Activated CD8-positive, alpha-beta memory T cell treated with anti-CD3 and anti-CD28 coated beads, Interleukin-2, amount 50 U/mL, for 4 hours (primary cell): ENCODE measurements at places on chromosomes 11 and 22.

DNA sequence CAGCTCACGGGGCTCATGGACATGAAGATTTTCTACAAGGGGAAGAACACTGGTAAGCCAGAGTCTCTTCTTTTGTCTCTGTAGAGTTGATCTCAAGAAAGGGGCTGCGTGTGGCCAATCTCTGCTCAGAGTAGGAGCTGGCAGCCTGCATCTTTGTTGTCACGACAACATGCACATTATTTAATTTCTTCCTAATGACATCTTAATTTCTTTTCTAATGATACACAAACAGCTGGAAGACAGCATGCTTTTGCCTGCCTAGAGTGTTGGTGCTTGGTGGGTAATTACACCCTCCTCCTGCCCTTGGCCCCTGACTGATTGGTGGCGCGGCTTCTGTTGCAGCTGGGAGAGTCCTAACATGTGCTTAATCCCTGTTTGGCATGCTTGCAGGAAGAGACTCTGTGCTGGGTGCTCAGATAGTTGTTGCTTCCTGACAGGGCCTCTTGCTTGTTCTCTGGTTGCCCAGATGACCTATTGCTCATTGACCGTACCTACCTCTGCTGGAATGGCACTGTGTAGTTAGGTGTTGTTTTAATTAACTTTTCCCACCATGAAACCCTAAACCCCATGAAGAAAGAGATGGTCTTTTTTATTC lies 106.9 kb upstream of the SORL1-AS1 start:
- no peak for DNase-seq

DNA sequence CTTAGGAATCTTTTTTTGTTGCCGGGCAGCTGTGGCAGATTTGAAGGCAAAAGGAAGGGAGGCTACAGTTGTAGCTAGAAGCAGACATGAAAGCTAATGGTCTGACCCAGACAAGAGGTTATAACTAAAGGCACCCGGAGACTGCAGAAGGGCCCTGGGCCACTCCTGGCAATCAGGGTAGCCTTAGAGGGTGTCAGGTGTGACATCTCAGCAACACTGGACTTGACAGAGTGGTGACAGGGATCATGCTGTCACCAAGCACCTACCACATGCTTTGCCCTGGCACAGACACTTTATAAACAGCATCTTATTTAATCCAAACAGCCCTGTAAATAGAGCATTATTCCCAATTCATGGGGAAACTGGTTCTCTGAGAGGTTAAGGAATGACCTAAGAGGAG lies 25.7 kb downstream of the TUB start:
- no peak for DNase-seq

DNA sequence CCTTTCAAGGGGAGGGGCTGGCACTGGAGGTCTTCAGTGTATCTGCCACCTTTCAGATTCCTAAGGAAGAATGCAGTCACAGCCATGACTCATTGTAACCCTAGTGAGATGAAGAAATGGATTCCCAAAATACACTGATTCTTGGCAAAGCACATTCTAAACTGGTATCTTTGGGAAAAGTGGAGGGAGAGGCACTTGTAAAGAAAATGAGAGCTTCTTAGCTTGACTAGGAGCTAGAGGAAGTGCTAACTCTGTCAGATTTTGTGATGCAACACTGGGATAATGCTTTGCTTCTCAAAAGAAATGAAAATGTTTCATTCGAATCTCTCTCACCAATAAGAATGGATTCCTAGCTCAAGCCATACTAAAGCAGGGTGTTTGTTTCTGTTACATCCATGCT lies 14.3 kb downstream of the NRIP3 start:
- DNase-seq, result no peak

- DNase-seq, result peak; percentile 65
Observed at GRCh38 chr11:64146036-64146955, 19.6 kb downstream of the MACROD1 start.

GRCh38 chr22:44100411-44100810 lies 76.3 kb downstream of the PARVB start:
- no peak for DNase-seq

GRCh38 chr22:20203552-20204201 lies 52.8 kb upstream of the CCDC188 start:
- DNase-seq, result no peak

- DNase-seq, result no peak
Observed at GRCh38 chr22:37417264-37417663, 10.0 kb downstream of the ELFN2 start.

GRCh38 chr11:62033191-62034035 lies 66.0 kb upstream of the FTH1 start:
- DNase-seq, result no peak

GRCh38 chr11:48104568-48104924 lies 112.1 kb upstream of the OR4B1 start:
- DNase-seq, result no peak

- DNase-seq, result no peak
Observed at GRCh38 chr22:33544707-33545106, 375.6 kb downstream of the LARGE1 start.

DNA sequence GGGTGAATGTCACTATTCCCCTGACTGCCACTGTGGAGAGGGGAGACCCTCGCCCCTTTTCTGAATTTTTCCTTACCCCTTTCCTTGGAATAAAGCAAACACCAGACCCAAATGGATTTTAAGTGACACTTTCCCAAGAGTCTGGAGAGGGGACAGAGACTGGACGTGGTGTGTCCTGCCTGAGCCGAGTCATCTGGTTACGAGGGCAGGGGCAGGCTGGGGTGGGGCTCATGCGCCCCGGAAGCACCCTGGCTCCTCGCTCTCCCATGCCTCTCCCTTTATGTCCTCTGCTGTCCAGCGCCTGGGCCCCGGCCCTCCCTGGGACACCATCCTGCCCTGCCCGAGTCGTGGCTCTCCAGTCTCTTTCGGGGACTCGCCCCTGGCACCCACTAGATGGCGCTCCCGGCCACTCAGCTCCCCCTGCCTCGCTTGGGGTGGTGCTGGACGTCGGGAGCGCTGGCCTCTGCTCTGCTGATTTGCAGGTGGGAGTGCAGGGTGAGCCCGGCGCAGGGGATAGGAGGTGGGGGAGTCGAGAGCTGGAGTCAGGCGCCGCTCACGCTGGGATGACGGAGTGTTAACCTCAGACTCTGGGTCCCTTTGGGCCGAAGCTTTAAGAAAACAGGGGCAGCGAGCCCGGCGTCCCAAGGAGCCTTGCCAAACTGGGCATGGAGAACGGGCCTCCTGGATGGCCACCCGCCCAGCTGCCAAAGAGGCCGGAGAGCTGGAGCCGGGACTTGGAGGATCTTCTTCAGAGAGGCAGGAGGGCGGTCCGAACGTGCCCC lies 89.8 kb downstream of the RPS6KA4 start:
- peak; percentile 72 for DNase-seq

DNA sequence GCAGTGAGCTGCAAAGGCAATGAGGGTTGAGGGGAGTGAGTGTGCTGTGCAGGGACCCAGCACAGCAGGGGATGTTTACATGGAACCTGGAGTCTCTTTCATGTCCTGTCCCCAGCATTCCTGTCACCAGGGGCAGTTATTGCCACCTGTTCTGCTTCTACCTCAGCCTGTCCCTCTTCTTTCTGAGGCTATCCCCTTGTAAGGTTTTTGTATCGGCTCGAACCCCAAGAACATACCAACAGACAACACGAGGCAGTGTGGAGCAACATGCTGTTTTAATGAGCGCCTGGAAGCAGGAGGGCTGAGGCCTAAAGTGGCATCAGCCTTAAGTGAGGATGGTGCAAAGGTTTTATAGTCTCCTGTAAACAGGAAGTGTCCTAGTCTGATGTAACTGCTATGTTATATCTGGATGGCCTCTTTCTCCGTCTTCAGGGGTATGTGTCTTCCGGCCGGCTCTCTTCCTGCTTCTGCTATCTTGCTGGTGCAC lies 3.9 kb downstream of the SCGB2A2 start:
- no peak for DNase-seq

GRCh38 chr11:102840018-102840417 lies 3.4 kb downstream of the MMP3 start:
- DNase-seq, result no peak

DNA sequence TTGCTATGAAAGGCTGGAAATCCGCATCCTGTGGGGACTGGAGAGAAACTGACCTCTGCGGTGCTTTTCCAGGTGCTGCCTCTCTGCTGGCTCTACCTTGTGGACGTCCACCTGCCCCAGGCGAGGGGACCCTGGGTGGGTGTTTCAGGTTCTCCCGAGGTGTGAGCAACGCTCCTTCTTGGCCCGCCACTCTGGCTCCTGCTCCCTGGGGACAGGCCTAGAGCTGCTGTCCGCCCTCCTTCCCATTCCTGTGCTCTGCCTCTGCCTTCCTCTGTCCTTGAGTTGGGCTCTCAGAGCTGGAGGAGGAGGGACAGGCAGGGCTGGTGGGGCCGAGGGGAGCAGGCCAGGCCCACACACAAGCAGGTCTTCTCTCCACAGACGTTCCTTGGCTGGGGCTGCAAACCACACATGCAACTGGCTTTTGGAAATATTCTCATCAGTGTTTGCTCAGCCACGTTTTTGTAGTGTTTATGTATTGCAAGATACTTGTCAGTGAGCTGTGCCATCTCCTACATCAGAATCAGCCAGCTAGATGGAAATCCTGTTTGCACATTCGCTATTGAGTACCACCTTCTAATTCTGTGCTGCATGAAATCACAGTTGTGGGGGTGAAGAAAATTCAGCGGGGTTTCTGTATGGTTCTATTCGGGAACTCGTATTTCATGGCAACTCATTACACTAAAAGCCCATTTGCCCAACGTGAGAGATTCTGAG lies 1115.0 kb downstream of the BRD1 start:
- DNase-seq, result no peak
